NCI-H345 (cell line): ENCODE measurements at places on chromosomes 12 and 14.

- DNase-seq: no peak
Observed at GRCh38 chr12:96219700-96220206, 25.6 kb downstream of the ELK3 start.

GRCh38 chr14:85867450-85867849, 337.5 kb downstream of the FLRT2 start:
- no peak for DNase-seq

DNA sequence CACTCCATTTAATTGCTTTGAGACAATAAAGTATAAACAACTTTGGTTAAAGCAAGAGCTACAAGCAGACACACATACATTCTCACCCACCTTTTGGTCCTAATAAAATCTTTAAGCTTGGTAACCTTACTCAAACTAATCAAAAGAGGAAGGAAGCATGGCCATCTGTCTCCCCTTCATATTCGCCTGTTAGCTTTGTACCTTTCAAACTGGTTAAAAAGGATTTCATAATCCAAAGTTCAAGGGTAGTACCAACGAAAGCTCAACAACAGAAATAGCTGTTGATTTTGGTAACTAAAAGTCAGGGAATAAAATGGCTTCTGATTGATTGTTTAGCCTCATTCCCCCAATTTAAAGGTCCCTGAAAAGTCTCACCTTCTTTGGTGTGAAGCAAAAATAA, 456.9 kb downstream of the BCAT1 start:
- DNase-seq: no peak

DNA sequence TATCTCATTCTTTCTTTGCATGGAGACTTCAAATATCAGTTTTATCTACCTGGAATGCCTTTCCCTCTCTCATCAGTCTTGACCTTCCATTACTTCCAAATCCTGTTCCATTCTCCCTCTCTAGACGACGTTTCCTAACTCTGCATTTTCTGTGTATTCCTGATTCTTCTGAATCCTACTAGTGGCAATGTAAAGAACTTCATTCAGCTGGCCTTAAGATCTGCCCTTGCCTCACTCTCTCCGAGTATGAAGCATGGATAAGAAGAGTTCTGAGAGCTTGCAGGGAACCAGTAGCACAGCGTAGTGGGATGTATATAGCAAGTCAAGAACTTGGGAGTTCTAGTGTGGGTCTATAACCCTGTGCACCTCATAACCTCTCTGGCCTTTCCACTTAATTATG, 68.5 kb upstream of the HOXC13 start:
- no peak for DNase-seq

GRCh38 chr14:51260225-51260624, 20.2 kb downstream of the TMX1 start:
- no peak for DNase-seq

DNA sequence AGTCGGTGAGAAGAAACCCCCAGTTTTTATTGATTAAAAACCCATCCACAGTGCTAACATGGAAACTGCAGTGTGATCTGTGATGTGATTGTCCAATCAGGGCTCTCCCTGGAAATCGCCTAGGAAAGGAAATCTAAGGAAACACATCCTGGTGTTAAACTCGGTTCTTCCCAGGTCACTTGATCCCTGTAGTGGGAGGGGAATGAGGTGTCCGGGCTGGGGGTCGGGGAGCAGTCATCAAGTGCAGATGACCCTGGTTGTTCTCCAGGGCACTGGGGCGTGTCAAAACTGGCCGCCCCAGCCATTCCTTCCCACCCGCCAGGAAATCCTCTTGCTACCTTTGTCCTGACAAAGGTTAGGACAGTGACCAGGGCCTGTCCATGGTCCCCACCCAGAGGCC, 20.8 kb downstream of the RAB35 start:
- DNase-seq: no peak
